MCF 10A (cell line): ENCODE measurements at places on chromosomes 2 and 18.
A peak's percentile ranks its signal among the peaks of the same experiment; 100 is the strongest.

- peak; percentile 78 for DNase-seq
Observed at GRCh38 chr18:22691946-22692710, 241.0 kb upstream of the RBBP8 start.

DNA sequence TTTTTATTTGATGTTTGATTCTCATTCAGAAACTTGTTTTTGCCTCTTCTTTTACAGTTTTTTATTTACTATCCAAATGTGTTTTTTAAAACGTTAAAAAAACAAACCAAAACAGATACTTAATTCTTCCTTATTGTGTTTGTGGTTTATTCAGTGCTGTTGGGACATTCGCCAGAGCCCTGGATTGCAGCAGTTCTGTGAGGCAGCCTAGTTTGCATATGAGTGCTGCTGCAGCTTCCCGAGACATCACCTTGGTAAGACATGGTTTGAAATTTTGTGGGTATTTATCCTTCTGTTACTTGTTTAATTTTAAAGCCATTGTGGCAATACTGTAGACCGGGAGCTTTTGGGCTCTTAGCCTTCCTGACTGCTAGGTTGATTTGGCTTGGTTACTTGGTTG is 91.2 kb downstream of the MTA3 start:
- DNase-seq, result peak; percentile 3

- DNase-seq, result no peak
Observed at GRCh38 chr2:217270485-217271121, 410.7 kb upstream of the TNP1 start.

GRCh38 chr2:121993682-121994081 is 238.2 kb downstream of the TSN start:
- DNase-seq, result no peak

DNA sequence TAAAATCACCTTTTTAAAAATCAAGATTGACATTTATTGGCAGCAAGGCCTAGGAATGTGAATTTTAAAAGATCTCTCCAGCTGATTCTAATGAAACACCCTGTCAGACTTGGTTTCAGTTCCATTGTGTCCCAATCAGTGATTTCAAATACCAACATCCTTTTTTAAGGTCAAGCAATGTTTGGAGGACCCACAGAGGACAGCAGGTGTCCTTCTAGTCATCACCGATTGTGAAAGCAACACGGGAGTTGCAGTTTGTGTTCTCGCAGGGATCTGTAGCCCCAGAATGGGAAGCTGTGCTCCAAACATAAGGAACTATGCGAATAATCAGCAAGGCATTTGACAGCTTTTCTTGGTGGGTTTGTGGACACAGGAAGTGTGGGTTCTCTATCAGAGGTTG is 4.5 kb upstream of the KIDINS220 start:
- DNase-seq, result peak; percentile 5

- no peak for DNase-seq
Observed at GRCh38 chr2:104857262-104858005, 3.5 kb downstream of the POU3F3 start.

DNA sequence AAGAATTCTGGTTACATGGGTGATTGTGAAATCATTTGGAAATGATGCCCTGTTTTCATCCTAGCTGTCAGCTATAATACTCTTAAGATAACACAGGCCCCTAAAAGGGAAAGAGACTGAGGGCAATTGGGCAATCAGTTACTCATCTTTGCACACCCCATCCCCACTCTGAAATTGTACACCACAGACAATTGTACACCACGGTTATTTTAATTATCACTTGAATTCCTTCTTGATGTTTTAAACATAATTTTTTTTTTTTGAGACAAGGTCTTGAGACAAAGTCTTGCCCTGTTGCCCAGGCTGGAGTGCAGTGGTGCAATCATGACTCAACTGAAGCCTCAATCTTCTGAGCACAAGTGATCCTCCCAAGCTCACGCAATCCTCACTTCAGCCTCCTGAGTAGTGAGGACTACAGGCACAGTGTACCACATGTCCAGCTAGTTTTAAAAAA is 862.4 kb upstream of the ACVR2A start:
- DNase-seq, result peak; percentile 94

DNA sequence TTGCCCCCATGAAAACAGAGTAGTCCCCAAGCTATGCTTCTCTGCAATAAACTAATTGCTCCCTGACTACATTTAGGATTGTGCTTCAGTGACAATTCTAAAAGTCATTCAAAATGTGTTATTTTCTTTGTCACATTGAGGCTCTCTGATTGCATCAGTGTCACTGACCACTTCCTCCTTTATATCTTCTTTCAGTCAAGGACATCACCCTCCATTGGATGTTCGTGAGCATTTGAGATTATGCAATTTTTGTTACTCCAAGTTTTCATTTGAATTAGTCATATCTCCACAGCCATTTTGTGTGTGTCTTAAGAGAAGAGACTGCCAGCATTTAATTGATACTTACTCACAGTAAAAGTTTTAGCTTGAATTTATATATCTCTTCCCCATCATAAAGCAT is 780.8 kb upstream of the GCFC2 start:
- peak; percentile 34 for DNase-seq

- DNase-seq, result no peak
Observed at GRCh38 chr18:44424645-44425035, 256.0 kb upstream of the SETBP1 start.

- no peak for DNase-seq
Observed at GRCh38 chr2:162994718-162995117, 156.2 kb upstream of the KCNH7 start.

DNA sequence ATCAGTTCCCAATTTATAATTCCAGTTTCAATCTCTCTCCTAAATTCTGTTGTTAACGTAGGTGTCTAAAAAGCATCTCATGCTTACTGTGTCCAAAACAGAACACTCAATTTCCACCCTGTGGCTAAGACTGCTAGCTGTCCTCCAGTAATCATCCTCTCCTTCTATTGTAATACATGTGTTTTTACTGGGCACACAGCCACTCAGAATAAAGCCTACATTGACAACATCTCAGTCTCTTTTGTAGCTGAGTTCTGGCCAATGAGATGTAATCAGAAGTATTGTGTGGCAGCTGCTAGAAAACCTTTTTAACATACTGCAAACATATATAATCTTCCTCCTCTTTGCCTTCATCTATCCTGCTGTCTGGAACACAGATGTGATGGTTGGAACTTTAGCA is 29.4 kb upstream of the TSPYL6 start:
- DNase-seq, result no peak

DNA sequence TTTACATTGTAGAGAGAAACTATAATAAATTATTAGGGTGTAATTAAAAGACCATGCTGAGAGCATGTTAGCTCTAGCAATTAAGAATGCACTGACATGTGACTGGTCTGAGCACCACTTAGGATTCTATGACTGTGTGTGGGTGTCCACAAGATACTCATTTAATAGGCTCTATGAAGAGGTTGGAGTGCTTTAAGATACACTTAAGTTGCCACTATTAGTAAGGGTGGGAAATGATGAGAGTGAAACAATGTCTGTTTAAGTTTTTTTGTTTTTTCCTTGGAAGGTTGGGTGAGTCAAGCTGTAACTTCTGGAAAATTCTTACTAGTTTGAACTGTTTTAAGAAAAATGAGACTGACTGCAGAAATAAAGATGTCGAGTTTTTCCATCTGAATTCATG is 1.8 kb upstream of the FAP start:
- DNase-seq, result no peak

- peak; percentile 74 for DNase-seq
Observed at GRCh38 chr2:175690113-175690837, 311.8 kb downstream of the LNPK start.

DNA sequence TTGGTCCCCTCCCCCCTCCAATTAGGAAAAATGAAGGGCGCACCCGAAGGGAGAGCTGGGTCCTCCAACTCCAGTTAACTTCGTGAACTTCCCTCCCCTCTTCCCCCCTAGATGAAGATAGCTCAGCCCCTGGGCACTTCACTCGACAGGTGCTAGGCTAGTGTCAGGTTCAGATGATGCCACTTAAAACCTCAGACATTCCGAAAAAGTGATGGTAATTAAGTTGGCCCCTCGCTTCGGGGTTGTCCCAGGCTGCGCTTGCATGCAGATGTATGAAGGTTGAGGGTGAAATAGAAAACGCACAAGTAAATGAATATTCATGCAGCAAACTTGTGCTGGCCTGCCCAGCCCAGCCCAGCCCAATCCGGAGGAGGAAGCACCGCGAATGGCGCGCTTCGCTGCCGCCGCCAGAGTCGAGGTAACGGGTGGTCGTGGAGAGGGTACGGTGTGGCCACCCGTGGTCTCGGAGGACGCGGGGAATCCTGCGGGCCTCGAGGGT is 3.0 kb upstream of the GBX2 start:
- no peak for DNase-seq

GRCh38 chr2:2662037-2662846 is 331.2 kb upstream of the MYT1L start:
- DNase-seq, result no peak

DNA sequence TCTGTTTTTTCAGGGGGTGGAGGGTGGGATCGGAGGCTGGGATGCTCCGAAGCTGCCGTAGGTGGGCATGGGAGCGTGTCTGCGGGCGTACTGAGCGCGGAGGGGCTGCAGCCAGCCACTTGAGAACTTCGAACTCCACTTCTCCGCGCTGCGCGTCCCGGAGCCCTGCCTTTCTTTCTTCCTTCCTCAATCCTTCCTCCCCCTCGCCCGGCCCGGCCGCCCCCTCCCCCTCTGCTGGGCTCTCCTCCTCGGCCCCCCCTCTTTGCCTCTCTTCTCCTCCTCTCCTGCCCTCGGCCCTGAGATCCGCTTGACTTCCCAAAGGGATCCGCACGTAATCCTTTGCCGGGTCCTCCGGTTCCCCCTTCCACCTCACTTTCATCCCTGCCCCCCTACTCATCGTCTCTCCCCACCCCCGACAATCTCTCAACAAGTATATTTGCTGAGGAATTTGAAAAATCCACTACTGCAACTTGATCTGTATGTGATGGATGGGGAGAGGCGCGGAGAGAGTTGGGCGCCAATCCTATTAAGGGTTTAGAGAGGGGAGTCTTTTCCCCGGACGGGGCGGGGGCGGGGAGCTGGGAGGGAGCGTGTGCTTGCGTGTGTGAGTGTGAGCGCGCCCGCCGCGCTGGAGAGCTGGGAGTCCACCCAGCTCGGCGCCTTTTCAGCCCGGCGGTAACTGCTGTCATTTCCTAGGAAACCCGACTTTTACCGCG is 1.1 kb downstream of the GLI2 start:
- DNase-seq, result peak; percentile 18

DNA sequence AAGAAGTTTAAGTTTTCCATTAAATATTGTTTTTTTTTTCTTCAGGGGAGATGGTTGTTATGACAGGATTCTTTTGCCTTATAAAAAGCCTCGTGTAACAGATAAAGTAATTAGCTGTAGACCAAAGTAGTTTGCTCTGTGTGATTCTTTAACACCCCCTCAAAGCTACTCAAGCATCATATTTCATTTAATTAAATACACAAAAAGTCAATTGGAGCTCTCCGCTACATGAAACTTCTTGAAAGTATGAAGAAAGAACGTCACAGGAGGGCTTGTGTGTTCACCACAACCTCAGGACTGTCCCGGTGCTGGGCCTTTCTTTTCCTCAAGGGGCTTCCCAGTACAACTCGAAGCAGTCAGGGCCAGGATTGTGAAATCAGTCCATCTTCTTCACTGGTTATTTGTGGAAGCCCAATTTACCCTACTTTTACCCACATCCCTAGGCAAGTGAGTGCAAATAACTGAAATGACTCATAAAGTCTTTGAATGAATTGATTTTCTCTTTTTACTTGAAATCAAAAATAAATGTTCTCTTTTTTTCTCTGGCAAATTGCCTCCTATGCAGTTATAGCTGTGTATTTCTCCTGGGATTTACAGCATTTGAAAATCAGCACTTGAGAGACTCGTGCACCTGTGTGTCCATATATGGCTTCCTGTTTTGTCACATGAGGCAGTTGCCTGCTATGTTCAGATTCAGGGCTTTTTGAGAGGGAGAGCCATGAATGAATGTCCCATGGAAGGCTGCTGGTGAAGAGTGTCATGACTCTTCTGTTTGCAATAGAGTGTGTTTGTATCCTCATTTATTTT is 48.6 kb downstream of the LINC00305 start:
- DNase-seq, result no peak

- peak; percentile 12 for DNase-seq
Observed at GRCh38 chr2:178075006-178075326, 2.4 kb upstream of the PDE11A start.

DNA sequence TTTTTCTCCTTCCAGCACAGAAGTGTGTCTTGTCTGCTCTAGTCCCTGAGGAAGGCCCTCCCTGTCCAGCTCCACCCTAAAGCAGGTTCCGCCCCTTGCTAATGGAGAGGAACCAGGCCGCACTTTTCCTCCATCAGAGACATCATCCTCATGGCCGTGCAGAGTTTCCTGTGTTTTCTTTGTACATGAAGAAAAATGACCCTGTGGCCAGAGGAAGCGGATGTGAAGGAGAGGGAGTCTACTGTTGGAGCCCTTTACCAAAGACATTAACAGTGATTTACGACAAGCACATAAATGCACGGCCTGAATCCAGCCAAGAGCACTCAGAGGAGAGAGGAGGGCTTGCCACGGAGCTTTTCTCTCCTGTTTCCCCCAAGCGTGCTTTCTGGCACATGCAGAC is 109.5 kb downstream of the RNF144A start:
- DNase-seq, result no peak

DNA sequence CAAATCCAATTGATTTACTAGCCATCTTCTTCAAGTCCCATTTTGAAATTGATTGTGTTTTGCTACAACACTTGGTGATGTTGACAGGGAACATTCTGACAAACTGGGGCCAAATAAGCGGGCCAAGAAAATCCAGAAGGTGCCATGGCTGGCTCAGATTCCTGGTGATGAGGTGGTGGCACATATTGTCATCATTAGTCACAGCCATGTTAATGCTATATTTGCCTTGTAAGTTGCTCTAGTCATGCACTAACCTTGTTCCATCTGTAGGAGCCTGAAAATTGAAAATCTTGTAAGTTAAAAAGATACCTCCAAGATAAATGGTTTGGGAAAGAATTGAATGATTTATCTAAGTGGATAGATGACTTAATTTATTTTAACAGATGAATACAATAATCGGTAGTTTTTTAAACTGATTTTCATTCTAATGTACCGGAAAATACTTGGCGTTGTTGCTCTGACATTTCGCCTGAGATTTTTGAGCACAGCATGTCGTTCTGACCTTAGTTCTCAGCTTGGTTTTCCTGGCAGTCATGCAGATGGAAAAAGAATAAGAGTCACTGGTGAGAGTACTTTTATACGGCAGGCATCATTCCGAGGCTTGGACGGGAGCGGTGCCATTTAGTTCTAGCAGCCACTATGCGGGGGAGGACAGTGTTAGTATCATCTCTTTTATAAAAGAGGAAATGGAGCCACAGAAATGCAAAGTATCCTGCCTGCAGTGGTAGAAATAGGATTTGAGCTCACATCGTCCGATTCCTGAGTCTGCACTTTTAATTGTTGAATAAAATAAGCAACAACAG is 133.9 kb downstream of the ZNF532 start:
- DNase-seq, result peak; percentile 47

GRCh38 chr2:131588152-131588873 is 60.6 kb downstream of the CCDC74A start:
- DNase-seq, result no peak

- DNase-seq, result no peak
Observed at GRCh38 chr2:183542606-183543005, 418.4 kb downstream of the NUP35 start.

GRCh38 chr2:112893752-112894151 is 17.2 kb upstream of the IL37 start:
- no peak for DNase-seq
